Muscle of back (tissue), 13 donors: ENCODE measurements at places on chromosomes 4 and X. TPM values are rescaled to one million over a fixed set of nuclear protein-coding genes. Genes with fewer than 3 reads are reported as not detected.

DNA sequence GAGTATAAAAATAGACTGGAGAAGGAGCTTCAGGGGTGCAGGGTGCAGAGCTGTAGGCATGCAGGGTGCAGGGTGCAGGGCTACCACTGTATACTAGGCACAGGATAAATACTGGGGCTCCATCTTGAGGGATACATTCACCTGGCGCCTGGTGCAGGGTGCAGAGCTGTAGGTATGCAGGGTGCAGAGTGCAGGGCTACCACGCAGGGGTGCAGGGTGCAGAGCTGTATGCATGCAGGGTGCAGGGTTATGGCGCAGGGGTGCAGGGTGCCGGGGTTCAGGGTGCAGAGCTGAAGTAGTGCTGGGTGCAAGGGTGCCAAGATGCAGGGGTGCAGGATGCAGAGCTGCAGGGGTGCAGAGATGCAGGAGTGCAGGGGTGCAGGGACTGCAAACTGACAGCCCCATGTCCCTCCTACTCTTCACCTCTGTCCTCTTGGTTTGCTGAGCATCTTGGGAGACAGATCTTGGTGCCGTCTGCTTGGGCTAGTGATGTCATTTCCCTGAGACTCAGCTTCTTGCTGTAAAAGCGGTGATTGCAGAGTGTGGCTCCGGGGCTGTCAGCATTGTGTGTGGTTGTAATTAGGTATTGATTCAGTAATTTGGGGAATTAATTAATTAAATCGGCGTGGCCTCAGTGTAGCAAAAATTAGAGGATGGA lies 91.2 kb downstream of the ADRA2C start:
- no peak for DNase-seq

- DNase-seq, result peak; percentile 83
Measured at GRCh38 chr4:5863461-5864113, 29.3 kb downstream of the CRMP1 start.

DNA sequence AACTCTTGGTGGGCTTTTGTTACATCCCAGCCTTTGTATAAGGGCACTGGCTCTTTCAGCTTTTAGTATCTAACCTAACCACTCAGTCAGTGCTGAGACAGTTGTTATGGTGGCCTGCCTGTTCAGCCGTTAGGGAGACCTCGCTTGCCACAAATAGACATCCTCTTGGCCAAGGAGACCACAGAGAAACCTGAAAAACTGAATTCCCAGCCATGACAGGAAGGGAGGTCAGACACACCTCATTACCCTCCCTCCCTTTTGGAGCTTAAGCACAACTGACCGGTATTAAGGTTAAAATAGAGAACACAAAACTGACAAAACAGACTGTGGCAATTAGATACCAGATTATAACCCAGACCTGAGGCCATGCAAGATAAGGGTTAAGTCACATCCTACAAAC lies 1639.3 kb downstream of the RPA4 start:
- no peak for DNase-seq

GRCh38 chr4:27024805-27025204 lies 164.2 kb downstream of the STIM2 start:
- DNase-seq, result no peak

GRCh38 chr4:20813700-20814099 lies 113.4 kb downstream of the PACRGL start:
- DNase-seq, result peak; percentile 39

DNA sequence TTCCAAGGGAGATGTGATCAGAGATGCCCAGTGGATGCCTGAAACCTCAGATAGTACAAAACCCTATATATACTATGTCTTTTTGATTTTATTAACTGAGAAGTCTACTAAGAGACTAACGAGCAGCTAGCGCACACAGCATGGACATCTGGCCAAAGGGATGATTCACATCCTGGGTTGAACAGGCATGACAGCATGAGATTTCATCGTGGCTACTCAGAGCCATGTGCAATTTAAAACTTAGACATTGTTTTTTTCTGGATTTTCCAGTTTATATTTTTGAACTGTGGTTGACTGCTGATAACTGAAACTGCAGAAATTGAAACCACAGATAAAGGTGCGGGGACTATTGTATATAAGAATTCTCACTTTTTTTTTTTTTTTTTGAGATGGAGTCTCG lies 2252.9 kb upstream of the AGA start:
- no peak for DNase-seq

GRCh38 chr4:104519588-104519987 lies 24.9 kb upstream of the CXXC4 start:
- DNase-seq, result no peak

DNA sequence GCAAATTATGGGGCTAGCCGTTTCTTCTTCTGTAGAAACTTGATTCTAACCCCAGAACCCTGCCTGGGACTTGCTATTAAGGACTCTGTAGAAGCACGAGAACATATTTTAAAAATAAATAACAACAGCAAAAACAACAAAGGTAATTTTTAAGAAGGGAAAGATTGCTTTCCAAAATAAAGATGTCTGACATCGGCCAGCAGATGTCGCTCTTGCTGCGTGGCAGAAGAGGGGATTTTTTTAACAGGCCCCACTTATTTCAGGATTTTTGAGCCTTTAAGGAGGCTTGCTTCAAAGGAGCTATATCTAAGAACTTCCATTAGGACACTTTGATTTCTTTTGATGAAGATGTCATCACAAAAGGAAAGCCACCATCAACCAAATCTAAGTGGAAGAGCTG lies 62.8 kb upstream of the EGFL6 start:
- peak; percentile 66 for DNase-seq

Gene RBM3
- 312 TPM for polyA plus RNA-seq

DNA sequence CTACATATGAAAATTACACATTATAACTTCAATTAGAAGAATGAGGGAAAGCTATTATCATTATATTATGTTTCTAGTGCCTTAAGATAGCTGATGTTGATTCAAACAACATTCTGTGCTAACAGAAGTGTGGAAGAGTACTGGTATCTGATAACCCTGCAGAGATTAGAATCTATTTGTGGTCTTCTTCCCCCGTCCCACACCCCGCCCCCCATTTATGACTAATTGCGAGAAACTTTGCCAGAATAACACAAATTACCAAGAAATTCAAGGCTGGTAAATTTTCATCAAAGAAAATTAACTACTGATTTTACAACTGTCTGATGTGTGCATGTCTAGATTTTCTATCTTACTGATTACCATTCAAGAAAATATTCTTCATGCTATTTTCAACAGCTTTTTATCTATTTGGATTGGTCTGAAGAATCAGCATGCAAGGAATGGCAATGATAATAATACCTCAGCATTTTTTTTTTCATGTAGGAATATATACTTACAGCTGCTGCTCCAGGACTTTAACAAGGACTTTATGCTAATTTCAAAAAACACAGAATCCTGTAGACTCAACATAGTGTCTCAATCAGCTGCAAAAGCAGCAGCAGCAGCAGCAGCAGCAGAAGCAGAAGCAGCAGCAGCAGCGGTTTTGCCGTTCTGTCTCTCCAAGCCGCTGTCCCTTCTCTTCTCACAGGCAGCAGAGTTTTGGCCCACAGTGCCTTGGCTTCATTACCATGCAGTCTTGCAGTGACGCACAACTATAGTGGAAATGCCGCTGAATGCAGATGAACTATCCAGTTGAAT lies 126.7 kb downstream of the FRYL start:
- DNase-seq, result peak; percentile 61

- DNase-seq, result no peak
Measured at GRCh38 chr4:122901247-122902010, 21.0 kb downstream of the NUDT6 start.

DNA sequence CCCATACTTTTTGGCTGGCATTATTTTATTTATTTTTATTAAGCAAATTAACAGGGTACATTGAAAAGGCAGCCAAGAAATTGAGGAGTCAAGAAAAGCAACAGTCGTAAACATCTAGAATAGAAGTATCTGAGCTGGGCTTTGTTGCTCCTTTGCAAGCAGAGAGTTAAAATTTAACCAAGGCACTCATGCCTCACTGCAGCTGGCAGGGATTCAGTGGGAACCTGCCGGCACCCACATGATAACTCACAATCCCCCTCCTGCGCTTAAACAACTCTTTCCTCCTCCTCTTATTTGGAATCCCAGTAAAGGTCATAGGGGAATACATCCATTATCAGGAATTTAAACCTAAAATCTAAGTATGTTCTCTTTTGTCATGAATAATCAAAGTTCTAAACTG lies 115.5 kb downstream of the SOX3 start:
- no peak for DNase-seq

- DNase-seq, result peak; percentile 79
Measured at GRCh38 chr4:60683973-60684372, 516.2 kb upstream of the ADGRL3 start.

Gene UNC5C
- 0.75 TPM for polyA plus RNA-seq

DNA sequence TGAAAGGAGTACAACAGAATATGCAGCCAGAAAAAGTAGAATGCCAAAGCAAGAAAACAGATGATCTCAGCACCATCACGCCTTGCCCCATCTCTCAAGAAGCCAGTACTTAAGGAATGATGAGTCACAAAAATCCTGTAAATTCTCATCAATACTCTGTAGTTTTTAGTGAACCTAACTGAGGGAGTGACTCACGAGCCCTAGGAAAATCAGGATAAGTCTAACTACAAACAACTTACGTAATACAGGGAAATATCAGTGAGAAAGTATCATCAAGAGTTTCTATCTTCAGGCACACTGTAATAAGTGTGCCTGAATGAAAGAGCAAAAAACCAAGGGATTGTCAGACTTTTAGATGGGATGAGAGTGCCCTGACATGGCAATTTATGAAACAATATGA lies 644.4 kb downstream of the STPG2 start:
- peak; percentile 2 for DNase-seq

Gene IGSF1
- polyA plus RNA-seq, result 78.2 TPM

DNA sequence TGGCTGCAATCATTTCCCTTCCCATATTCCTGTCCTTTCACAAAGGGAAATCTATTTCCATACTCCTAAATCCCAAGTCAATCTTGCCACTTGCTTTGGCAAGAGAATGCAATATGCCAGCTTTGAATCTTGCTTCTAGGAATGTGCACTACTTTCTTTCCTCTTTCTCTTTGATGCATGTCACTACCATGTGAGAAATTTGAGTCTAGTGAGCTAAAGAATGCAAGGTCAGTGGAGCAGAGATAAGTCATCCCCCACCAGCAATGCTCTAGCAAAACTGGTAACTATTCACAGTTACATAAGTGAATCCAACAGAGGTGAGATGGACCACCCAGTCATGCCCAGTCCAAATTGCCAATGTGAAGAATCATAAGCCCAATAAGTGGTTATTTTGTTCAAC lies 910.4 kb downstream of the RAB28 start:
- no peak for DNase-seq

GRCh38 chr4:161767116-161767515 lies 396.7 kb downstream of the FSTL5 start:
- no peak for DNase-seq

- DNase-seq, result no peak
Measured at GRCh38 chr4:131644619-131645018, 1504.5 kb upstream of the PCDH10 start.

- no peak for DNase-seq
Measured at GRCh38 chr4:88949605-88950004, 107.4 kb downstream of the FAM13A start.

GRCh38 chrX:47218920-47219815 lies 687 bp downstream of the CDK16 start:
- DNase-seq, result peak; percentile 46

Gene TBC1D9
- polyA plus RNA-seq, result 19.6 TPM

DNA sequence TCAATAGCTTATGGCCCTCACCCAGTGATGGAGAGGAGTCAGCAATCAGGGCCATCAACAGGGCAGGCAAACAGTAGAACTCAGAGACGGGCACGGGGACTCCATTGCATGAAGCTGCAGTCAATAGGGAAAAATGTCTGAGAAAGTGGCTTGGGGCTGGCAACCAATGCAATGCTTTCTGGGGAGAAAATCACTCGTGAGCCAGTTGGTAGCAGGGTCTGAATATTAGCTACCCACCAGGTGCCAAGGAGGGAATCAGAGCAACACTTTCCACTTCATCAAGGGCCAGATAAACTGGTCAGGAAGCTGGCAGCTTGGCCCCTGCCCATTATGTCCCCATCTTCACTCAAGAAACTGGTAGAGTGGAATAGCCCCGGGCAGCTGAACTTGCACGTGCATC lies 80.7 kb downstream of the STARD8 start:
- DNase-seq, result no peak

DNA sequence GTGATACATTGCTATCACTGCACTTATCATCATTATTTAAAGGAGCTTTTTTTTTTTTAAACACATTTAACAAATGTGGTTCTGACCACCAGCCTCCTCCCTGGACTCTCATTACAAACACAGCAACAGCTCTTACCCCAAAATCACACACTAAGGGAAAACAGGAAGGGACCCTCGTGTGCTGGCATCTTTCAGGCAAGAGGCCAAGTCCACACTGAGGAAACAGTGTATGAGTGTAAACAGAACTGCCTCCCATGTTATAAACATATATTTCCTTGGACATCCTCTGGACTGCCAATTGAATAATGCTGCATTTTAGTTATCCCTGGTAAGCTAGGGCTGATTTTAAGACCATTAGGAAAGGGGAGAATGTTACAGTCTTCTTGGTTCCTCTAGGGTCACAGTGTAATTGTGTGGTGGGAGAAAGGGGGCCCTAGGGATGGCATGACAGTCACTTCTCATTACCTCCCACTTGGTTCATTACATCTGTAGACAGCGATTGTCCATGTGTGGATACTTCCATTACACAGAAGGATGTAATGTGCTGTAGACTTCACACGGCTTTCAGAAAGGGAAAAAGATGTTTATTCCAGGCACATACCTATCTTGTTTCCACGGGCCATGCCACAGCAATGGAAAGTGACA lies 244.6 kb upstream of the TET2 start:
- DNase-seq, result no peak

DNA sequence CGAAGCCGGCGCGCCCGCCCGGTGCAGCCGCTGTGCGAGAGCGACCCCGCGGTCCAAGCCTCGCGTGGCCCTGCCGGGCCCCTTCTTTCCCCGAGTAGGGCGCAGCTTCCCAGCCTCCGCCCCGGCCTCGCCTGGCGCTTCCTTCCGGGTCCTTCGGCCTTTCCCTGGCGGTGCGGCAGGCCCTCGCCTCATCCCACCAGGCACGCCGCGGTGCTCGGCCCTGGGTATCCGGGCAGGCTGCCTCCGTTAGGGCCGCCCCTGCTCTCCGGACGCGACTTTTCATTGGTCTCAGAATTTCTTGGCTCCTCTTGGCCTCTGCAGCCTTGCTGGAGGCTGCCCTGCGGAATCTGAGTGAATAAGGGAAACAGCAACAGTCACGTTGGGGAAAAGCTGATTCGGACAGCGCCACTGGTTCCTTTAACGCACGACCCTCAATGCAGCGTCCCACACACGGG lies 429 bp downstream of the UVSSA start:
- DNase-seq, result peak; percentile 88

Gene MAGEB3
- polyA plus RNA-seq, result not detected

- DNase-seq, result no peak
Measured at GRCh38 chrX:147485207-147485606, 426.5 kb upstream of the FMR1 start.

- DNase-seq, result no peak
Measured at GRCh38 chrX:56813318-56813837, 84.3 kb downstream of the NBDY start.

GRCh38 chr4:156774422-156774821 lies 197.2 kb downstream of the PDGFC start:
- DNase-seq, result no peak

Gene FRG1
- 36.2 TPM for polyA plus RNA-seq

Gene STS
- polyA plus RNA-seq, result 18.8 TPM

Gene DRD5
- polyA plus RNA-seq, result 0.51 TPM

- DNase-seq, result no peak
Measured at GRCh38 chr4:3525532-3526430, 6.4 kb downstream of the LRPAP1 start.

Gene PLP1
- 78.1 TPM for polyA plus RNA-seq
